Aorta (tissue), 5 donors: ENCODE measurements at places on chromosomes 6 and 20.

DNA sequence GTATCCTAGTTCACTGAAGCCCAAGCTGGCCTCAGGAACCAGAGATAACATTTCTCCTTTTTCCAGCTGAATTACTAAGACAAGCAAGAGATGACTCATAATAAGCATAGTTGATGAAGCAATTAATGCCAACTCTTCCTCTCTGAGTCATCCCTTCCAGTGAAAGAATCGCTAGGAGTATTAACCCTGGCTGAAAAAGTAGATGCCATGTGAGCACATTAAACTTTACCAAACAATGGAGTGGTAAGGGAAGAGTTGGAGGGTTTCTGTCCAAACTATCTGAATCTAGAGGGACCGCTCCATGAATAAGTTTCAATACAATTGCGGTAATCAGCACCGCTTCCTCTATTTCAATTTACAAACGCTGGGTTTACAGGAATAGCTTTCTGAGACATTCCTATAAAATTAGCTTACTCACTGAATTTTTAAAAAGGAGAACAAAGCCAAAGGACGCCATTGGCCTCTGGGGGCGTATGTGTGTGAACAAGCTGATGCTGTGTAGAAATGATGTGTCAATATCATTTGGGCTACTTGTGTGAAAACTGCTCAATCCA, 48.3 kb downstream of the ATXN1 start:
- peak; percentile 80 for DNase-seq

DNA sequence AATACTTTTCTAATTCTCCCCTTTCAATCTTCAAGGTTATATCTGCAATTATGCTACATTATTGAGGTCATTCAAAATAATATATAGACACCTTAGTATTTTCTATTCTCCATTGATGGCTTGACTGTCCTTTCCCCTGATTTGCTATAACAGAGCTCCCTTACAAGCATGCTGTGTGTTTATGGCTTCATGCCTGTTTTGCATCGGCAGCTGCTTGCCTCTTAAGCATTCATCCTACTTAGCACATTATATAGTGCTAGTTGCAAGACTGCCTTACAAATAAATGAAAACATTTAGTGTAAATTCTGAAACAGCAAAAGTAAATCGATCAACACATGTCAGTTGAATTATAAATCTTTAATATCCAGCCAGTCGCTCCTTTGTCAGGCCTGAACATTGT, 476.2 kb upstream of the POU3F2 start:
- DNase-seq: no peak

- no peak for DNase-seq
Measured at GRCh38 chr6:165580136-165580535, 82.9 kb downstream of the PDE10A start.

GRCh38 chr6:130604841-130605399, 222.3 kb upstream of the SMLR1 start:
- DNase-seq: no peak

DNA sequence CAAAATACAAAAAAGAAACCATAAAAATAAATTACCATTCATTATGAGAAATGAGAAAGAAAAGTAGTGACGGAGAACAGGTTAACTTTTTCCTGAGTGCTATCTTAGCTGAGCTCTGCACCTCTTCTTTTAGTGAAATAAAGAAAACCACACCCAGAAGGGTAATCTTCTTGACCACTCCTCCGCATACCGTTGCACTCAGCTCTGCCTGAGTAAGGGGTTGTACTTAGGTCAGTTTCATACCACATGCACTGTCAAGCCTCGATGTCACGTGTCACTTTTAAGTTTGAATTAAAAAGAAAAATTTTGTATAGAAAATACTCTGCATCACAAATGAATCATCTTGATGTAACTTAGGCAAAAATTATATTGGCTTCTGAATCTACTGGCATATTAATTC, 2.8 kb downstream of the EZR start:
- DNase-seq: no peak

DNA sequence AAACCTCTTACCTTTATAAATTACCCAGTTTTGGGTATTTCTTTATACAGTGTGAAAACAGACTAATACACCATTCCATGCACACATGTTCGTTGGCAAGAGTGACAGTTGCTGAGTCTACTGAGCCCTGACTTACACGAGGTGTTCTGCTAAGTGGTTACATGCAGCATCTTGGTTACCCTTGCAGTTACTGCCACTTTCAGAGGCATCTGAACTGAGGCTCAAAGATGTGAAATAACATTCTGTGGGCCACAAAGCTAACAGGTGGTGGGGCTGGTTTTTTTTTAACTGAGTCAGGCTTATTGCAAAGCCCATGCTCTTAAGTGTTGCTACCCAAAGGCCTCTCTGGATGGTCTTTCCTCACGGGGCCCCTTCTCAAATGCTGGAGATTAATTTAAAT, 54.4 kb upstream of the GTSF1L start:
- DNase-seq: no peak

GRCh38 chr6:51570168-51570921, 517.1 kb downstream of the PKHD1 start:
- no peak for DNase-seq

DNA sequence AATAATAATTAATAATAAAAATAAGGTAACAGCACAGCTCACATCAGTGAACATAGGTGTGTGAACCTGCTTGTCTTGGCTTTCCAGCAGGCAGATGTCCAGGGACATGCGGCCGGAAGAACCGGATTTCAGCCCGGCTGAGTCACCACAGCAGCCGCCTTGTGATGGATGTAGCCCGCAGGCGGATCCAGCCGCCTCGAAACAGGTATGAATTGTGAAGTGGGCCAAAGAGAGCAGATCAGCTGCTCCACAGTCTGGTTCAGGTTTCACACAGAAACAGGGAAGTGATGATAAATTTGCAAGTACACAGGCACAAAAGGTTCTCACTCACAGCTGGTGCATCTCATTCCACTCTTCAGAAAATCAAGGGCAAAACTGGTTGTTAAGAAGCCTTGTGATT, 55.1 kb downstream of the ID4 start:
- DNase-seq: no peak

- peak; percentile 67 for DNase-seq
Measured at GRCh38 chr6:16432075-16433032, 194.0 kb downstream of the GMPR start.

- DNase-seq: no peak
Measured at GRCh38 chr6:61586934-61587537, 699.0 kb downstream of the KHDRBS2 start.

- no peak for DNase-seq
Measured at GRCh38 chr6:21496196-21496595, 97.4 kb upstream of the SOX4 start.

DNA sequence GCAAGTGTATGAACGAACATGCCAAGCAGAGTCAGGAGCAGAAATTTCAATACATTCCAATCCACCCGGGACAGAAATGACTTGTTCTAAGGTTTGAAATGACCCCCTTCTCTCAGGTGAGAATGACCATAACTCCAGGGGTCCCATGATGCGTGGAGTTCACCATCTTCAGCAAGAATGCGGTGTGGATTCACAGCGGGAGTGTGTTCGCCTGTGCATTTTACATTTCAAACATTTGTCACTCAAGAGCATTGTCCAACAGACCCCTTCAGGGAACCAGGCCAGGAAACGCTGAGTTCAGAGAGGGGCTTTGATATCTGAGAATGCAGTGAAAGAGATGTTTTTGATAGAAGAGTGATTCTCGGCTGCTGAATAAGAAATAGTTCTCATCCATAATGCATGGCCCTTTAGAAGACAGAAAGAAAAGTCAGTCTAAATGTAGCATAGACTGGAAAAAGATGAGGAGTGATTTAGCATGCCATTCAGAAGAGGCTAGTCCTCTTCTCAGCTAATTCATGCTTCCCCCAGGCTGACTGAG, 200.3 kb upstream of the KCNG1 start:
- no peak for DNase-seq

DNA sequence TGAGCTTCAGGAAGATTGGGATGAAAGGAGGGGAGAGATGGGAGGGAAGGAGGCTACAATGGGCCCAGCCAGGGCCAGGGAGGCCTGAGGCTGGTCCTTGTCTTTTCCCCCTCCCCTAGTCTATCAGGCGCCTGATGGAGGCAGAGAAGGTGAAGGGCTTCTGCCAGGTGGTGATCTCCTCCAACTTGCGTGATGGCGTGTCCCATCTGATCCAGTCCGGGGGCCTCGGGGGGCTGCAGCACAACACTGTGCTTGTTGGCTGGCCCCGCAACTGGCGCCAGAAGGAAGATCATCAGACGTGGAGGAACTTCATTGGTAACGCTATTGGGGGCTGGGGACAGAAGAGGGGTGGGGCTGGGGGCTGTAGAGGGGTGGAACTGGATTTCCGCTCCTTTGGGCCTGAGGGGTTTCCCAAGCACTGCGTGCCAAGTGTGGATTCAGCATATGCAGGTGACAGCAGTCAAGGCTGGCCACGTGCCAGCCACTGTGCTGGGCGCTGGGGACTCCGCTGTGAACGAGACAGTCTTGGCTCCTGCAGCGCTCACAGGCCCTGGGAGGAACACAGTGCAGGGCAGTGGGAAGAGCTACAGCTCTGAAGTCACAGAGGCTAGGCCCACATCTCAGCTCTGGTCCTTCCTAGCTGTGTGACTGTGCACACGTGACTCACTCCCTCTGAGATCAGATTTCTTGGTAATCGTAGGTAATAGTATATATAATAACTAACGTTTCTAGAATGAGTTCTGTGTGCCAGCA, 22.7 kb downstream of the SLC12A5 start:
- DNase-seq: no peak

DNA sequence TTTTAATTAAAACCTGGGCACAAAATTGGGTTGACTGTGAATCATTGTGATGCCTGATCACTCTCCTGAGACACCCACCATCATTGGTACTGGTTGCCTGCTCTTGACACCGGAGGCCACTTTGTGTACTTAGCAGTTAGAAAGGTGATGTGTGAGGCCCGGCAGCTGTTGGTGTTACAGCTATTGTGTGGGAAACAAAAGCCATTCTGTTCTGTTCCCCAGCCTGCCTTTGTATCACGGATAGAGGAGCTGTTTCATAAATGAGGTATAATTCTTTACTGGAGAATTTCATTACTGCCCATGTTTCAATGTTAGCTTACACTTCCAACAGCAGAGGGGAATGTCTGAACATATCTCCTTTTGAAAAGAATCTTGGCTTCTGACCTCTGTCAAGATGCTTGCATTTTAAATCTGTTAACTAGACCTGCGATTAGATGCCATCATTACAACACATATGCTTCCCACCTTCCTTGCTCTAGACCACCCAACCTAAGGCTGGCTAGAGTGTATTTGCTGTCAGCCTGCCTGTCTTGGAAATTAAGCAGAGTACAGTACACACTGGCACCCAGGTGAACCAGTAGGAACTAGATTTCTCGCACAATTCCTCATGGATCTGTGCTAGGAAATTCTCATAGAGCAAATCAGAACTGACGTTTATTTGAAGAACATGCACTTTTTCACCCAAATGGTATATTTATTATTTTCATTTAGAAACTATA, 142.4 kb upstream of the INSM1 start:
- no peak for DNase-seq

DNA sequence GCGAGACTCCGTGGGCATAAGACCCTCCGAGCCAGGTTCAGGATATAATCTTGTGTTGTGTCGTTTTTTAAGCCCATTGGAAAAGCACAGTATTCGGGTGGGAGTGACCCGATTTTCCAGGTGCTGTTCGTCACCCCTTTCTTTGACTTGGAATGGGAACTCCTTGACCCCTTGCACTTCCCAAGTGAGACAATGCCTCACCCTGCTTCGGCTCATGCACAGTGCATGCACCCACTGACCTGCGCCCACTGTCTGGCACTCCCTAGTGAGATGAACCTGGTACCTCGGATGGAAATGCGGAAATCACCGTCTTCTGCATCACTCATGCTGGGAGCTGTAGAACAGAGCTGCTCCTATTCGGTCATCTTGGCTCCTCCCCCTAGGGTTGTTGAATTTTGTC, 307.7 kb upstream of the DEFB115 start:
- DNase-seq: no peak

GRCh38 chr6:17015551-17016381, 86.1 kb upstream of the STMND1 start:
- peak; percentile 60 for DNase-seq

- DNase-seq: no peak
Measured at GRCh38 chr6:140436023-140436811, 1061.8 kb upstream of the CITED2 start.

DNA sequence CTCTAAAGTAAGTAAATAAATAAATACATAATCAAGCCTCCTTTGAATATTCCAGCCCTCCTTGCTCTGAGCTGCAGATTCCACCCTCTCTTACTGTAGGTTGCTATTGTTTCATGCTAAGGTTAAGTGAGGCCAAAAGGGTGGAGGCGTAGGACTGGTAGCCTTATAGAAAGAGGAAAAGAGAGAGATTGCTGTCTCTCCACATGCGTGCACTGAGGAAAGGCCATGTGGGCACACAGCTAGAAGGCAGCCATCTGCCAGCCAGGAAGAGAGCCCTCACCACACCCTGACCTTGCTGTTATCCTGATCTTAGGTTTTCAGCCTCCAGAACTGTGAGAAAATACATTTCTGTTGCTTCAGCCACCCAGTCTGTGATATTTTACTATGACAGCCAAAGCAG, 87.4 kb upstream of the SHLD1 start:
- DNase-seq: no peak

DNA sequence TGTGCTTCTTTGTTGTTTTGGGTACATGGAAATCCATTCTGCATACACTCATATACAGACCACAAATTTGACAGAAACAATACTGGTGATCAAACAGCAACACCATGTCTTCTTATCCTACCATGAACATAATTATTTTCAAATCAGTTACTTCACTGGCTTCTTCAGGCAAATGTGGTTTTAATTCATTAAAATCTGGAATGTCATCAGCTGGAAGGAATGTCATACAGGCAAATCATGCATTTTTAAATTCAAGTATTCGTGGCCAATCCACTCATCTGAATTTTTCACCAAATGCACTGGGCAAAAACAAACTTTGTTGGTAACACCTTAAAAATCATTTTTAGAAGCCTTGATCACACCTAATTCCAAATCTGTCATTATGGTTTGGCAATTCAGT, 59.3 kb downstream of the KIF6 start:
- no peak for DNase-seq
